ENCODE measurements at places on chromosomes 16 and 17.
A peak's percentile ranks its signal among the peaks of the same experiment; 100 is the strongest.

DNA sequence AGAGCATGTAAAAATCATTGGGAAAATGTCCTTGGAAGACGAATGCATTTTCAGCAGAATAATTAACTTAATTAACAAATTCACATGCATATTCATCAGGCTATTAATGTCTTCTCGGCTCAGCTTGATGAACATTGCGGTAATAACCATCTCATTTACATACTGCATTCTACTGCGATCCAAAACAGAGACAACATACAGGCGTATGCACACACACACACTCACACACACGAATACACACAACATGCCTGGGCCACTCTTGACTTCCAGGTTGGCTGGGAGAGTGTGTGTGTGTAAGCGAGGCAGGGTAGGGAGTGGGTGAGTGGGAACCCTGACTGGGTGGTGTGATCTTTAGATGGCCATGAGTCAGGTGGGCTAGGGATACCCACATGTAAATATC lies 44.7 kb downstream of the NEUROD2 start:
- no peak for DNase-seq

DNA sequence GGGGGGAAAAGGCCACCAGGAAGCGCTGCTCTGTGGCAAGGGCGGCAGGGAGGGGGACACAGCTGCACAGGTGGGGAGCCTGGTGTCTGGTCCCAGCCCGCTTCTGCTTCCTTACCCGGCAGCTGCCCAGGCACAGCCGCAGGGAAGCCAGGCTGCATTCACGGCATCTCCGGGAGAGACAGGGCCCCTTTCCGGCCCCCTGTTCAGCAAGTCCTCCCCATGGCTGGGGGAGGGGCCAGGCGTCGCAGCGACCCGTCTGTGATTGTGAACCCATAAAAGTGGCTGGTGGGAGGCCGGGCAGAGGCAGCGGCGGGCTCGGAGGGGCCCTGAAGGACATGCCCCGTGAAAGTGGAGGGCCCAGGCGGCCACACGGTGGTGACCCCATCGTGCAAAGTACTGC lies 28.7 kb downstream of the SOX8 start:
- no peak for DNase-seq

DNA sequence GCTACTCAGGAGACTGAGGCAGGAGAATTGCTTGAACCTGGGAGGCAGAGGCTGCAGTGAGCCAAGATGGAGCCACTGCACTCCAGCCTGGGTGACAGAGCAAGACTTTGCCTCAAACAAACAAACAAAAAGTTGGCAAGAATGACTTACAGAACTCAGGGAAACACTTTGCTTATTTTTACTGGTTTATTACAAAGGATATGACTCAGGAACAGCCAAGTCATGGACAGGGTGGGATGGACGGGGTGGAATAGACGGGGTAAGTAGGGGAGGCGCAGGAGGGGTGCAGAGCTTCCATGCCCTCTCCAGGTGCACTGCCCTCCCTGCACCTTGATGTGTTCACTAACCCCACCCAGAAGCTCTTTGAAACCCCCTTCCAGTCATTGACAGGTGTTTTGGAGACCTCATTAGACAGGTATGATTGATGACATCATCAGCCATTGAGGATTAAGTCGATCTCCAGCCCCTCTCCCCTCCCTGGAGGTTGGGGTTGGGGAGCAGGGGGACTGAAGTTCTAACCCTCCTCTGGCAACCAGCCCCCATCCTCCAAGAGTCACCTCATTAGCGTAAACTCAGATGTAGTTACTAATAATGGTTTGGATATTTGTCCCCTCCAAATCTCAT lies 41.3 kb upstream of the ZCCHC14 start:
- DNase-seq = no peak

- no peak for DNase-seq
These were observed 9.8 kb downstream of the SLC35B1 start for GRCh38 chr17:49698005-49698404.

DNA sequence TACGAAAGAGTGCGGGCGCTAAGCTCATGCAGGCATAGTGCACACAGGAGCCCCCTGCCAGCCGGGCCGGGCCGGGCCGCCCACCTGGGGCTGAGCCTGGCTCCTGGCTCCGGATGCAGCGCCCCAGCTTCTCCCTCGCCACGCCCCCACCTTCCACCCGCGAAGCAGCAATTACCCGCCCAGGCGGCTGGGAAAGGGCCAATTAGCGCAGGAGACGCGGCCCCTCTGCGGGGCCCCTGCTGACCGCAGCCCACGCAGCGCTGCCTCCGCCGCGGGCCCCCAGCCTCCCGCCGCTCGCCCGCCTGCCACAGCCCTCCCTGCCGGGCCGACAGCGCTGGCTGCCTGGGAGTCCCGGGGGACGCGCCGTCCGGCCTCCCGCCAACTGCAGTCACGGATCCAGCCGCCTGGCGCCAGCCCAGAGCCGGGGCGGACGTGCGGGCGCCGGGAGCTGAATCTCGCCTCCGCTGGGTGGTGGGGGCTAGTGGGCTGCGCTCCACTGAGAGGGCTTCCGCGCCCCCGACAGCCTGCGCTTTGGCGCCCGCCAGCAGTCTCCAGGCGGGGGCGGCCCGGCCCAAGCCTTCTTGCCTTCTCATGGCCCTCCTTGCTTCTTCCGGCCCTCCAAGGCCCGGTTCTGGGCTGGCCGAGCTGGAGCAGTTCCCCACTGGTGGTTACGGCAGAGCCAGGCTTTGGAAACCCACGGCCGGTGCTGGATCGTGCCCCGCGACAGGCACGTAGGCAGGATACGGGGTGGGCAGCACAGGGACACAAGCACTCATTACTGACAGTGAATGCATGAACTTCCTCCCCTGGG lies 14.9 kb upstream of the CBFB start:
- DNase-seq = peak; percentile 73

- no peak for DNase-seq
These were observed 1.5 kb upstream of the SOX9 start for GRCh38 chr17:72119077-72119872.

GRCh38 chr17:17538417-17539391 lies 42.5 kb upstream of the RASD1 start:
- no peak for DNase-seq

DNA sequence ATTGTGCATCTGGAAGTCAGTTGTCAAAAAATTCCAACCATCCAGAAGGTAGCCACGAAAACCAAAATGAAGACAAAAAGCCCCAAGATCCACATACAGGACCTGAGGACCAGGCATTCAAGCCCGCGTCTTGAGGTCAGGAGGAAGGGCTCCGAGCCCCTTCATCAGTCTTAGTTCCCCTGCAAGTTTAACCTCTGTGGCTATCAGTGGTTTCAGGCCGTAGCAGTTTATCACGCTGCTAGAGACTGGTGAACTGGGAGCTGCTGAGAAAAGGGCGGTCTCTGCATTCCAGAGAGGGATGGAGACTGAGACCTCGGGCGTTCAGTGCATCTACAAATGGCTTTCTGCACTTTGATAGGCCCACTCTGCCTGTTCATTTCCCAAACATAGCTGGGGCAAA lies 70.6 kb downstream of the IRF8 start:
- DNase-seq = no peak

DNA sequence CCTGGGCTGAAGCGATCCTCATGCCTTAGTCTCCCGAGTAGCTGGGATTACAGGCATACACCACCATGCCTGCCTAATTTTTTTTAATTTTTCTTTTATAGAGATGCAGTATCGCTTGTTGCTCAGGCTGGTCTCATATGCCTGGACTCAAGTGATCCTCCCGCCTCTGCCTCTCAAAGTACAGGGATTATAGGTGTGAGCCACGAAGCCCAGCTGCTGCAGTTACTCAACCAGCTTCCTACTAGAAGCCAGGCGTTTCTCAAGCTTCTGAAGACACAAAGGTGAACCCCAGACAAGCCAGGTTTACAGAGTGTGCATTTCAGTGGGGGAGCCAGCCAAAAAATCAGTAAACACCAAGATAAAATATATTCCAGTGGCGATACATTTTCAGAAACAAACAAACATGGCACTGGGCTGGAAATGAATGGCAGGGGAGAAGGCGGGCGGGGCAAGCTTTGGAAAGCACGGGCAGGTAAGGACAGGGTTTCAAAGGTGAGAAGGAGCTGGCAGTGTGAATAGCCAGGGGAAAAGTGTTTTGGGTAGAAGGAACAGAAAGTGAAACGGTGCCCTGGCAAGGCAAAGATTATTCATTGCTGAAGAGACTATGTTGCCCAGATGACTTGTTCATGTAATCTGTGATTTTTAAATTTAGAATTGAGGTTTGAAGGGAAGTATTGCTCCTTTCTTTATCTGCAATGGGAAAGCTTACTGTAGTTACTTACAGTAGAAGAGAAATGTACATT lies 471.1 kb downstream of the WWOX start:
- no peak for DNase-seq

DNA sequence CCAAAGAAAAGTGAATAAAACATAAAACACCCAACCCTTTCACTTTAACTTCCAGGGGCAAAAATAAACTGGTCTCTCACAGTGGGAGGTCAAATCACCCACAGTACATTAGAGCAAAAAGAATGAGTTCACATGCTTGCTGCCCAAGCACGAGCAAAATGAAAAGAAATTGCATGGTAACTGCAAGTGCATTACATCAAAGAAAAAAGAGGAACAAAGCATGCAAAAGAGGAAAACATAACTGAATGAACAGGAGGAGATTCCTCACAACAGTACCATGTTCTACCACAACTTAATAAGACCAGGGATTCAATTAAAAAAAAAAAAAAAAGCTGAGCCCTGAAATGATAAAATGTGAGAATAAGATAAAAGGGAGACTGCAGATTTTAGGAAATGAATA lies 12.3 kb downstream of the DNAH2 start:
- no peak for DNase-seq

DNA sequence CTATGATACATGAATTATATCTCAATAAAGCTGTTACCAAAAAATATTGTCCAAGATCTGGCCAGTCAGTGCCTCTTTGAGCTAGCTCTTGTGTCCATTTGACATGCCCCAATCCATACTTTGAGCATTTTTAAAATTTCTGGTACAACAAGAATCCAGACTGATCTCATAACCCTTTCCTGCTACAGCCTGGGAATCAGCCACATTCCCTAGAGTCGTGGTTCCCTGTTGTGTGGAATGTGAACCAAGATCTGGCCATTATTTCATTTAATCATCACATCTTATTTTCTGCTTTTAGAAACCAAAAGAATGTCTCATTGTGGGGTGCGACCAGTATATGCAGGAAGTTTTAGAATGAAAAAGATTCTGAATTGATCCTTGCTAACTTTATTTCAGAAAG lies 34.3 kb upstream of the RPRML start:
- DNase-seq = no peak

DNA sequence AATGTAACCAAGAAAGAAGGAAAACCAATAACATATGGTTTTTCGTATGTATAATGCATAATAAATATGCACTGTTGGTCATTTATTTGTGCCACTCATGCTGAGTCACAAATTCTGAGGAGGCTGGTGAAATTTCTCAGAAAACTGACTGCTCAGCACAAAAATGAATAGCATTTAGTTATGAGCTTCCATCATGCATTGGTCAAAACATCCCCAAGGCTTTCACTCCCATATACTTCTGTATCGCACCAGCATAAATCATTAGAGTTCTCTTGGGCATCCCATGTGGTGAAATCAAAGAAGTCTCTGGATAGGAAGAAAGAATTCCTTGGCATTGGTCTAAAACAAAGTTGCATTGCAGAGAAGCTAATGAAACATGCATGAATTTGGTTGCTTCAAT lies 785.6 kb upstream of the CDH8 start:
- no peak for DNase-seq

GRCh38 chr17:81854974-81855774 lies 5.2 kb downstream of the P4HB start:
- DNase-seq = no peak

DNA sequence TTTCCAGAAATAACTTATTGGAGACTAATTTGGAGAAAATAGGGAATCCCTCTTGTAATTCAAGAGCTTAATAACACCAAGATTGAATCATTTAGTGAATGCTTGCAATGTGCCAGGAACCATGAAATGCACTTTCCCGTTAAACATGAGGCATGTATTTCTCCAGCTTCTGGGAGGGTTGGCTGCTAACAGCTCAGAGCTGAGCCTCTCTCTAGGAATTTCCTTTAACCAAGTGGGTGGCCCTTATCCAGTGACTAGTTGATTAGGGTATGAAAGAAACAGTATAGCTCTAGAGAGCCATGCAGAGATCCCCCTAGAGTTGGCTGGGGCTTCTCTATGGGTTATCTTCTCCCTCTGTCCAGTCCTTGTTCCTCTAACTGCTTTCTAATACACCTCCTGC lies 356.4 kb upstream of the GOT2 start:
- DNase-seq = no peak

DNA sequence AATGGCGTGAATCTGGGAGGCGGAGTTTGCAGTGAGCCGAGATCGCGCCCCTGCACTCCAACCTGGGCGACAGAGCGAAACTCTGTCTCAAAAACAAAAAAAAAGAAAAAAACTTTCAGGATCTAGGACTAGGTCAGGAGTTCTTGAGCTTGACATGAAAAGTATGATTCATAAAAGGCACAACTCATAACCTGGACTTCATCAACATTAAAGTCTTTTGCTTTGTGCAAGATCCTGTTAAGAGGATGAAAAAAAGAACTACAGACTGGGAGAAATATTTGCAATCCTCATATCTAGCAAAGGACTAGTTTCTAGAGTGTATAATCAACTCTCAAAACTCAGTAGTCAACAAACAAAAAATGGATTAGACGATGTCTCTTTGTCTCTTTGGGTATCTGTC lies 40.0 kb downstream of the TBC1D16 start:
- DNase-seq = no peak

- DNase-seq = no peak
These were observed 18.1 kb downstream of the ADGRG1 start for GRCh38 chr16:57646388-57647039.

DNA sequence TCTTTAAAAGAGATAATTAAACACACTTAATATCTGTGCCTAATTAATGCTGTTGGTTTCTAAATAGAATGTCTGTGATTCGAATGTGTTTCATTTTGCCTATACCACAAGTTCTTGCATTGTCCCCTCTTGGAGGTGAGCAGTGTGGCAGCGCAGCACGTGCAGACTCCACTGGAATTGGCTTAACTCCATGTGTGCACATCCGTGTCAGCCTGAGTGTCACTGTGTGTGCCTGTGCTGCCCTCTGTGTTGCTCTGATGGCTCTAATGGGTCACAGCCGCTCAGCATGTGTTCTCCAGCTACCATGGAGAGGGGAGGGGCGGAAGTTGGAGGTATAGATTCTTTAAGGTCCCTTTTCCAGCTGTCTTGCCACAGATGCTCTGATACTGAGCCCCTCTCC lies 226.6 kb downstream of the SPECC1 start:
- DNase-seq = no peak

DNA sequence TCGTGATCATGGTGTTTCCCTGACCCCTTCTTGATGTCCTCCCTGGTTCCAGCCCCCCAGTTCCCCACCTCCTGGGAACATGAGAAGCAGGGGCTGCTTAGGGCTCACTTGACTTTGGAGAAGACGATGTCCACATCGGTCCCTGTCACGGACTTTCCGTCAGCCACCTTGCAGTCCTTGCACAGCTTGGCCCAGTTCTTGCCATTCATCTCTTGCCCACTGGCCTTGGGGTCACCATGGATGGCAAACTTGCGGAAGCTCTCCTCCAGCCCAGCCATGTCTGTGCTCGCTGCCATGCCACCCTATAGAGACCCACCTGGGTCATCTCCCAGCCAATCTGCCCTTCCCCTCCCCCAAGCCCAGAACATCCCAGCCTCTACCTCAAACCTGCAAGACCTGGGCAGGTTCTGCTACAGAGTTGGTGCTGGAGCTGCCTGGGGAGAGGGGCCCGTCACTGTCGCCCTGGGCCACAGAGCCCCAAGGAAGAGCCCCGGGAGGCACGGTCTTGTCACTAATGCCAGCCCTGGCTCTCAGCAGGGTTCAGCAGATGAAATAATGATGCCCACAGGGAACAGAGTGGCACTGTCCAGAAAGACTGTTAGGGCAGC lies 2.4 kb downstream of the TPPP3 start:
- DNase-seq = no peak

- DNase-seq = peak; percentile 18
These were observed 504 bp upstream of the GOSR1 start for GRCh38 chr17:30476726-30477082.
